ENCODE measurements at places on chromosomes 3 and 15.

GRCh38 chr15:45457220-45457619 lies 65.3 kb downstream of the SLC30A4 start:
- DNase-seq, result no peak

- no peak for DNase-seq
Measured at GRCh38 chr3:141400073-141400971, 32.0 kb downstream of the ZBTB38 start.

- DNase-seq, result no peak
Measured at GRCh38 chr3:119580067-119580760, 922 bp downstream of the ADPRH start.

DNA sequence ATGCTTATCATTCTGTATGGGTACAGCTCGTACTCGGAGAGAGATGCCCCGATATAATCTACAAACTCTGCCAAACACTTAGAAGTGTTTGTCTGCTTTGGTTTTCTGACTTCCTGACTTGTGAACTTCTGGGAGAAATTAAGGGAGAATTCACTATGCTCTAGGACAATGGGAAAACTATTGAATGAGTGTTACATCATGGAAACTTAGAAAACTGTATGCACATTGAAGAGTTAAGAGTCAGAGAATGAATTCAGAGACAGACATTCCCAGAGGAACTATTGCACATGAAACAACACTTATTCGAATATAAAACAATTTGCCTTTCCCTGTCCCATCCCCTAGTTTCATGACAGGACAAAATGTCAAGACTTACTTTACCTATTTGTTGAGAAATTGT lies 57.8 kb downstream of the DTWD1 start:
- DNase-seq, result no peak

GRCh38 chr3:36817806-36818533 lies 53.6 kb upstream of the DCLK3 start:
- no peak for DNase-seq

- DNase-seq, result no peak
Measured at GRCh38 chr3:182568261-182568660, 225.0 kb upstream of the ATP11B start.

All from GF-D8 (cell line).